ENCODE measurements at places on chromosomes 13 and 19.

GRCh38 chr19:12668932-12669269 lies 2.3 kb downstream of the WDR83 start:
- DNase-seq, result peak; percentile 57

- no peak for DNase-seq
Measured at GRCh38 chr19:17402982-17403855, 2.2 kb downstream of the BST2 start.

DNA sequence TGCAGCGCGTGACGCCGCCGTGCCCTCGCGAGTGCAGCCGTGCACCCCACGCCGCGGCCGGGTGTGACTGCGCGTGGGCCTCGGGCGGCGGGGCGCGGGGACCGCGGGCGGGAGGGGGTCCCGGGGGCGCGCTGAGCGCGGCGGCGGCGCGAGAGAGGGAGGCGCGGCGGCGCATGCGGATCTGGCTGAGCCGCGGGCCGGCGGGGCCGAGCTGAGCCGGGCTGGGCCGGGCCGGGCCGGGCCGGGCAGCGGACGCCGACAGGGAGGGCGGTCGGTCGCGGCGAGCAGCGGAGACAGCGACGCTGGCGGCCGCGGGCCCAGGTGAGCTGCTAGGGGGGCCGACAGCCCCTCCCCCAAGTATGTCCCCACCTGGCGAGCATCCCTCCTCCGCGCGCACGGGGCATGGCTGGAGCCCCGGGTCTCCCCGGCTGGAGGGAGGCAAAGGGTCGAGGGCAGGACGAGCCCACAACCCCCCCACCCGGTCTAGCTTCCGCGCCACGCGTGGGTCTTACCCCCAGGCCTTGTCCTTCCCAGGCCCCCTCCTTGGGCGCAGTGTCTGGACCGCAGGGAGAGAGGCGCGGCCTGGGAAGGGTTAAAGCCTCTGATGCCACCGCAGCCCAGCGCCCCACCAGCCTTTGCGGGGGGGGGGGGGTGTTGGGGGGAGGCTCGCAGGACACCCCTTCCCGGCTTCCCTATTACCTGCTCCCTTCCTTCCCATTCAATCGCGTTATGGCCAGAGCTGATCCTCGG lies at the start of gene SPTBN4:
TSS of gene SPTBN4 (plus strand) at position 17 of the 750 bp plus-strand sequence. CDS start 5,621 bp downstream, outside the sequence.
- no peak for DNase-seq

- DNase-seq, result no peak
Measured at GRCh38 chr13:56865416-56865815, 275.3 kb upstream of the PRR20A start.

DNA sequence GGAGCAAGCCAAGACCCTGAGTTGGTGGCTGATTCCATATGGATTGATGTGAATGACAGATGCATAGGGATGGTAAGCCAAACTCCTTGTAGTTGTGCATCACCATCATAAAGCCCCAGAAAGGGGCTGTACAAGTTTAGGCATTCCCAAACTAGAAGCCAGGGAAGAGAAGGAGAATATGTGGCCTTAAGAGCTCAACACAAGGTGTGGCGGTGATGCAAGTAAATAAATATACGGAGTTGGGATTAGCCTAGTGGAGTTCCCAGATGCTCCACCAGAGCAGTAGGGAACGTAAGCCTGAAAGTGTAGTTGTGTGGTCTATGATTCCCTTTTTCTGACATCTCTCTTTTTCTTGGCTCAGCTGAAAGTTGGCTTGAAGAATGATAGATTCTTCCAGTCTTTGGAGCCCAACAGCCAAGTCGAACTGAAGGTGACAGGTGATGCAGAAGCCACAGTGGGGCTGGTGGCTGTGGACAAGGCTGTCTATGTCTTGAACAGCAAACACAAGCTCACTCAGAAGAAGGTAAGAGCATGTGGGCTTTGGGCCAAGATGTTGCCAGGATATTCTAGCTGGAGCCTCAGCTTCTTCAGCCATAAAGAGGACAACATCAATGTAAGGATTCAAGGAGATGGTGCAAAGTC lies 30.1 kb downstream of the RDH8 start:
- no peak for DNase-seq

All from stimulated activated CD4-positive, alpha-beta T cell treated with anti-CD3 and anti-CD28 coated beads, Interleukin-2, amount 100 ng/mL, for 4 hours (primary cell).